Central memory CD8-positive, alpha-beta T cell (primary cell): ENCODE measurements at places on chromosomes 4 and X.

DNA sequence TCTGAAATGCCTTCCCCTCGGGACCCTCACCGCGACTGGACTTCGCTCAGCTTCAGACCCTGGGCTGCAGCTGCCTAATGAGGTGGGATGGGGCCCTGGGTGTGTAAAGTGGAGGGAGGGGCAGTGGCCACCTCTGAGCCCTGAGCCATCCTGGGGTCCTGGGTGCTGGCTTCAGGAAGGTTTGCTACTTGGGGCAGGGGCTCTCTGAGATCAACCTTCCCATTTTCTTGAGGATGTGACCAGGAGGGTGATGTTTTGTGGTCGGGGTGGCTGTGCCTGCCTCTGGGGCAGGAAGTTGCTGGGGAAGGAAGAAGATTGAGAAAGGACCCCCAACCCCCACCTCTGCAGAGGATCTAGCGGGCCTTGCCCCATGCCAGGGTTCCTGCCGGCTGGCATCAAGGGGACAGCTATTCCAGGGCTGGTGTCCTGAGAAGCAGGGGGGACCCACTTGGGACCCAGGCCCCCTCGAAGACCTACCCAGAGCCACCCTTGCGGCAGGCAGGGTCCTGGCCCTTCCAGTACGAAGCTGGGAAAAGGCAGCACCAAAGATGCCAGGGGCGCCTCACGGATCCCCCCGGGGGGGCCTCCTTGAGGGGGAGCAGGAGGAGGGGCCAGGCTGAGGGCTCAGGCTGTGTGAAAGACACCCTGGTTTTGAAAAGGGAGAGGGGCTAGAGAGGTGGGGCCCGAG is 6.5 kb downstream of the SH3BP2 start:
- no peak for DNase-seq

DNA sequence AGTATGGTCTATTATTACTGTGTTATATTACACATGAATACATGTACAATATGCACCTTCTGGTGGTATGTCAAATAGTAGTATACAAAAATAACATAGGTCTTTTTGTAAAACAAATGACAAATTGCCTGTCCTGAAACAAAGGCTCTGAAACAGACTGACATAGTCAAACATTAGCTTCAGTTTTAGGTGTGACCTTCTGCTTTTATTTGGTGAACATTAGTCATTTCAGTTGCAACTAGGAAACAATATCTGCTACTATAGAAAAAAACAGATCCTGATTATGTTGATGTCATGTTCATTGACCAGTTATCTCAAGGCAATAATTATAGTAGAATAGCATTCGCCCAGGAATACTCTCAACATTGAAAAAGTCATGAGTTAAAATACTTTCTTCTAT is 123.0 kb downstream of the CHRNA9 start:
- no peak for DNase-seq

GRCh38 chr4:54400802-54401201 is 171.7 kb downstream of the PDGFRA start:
- no peak for DNase-seq

GRCh38 chr4:601612-602558 is 23.5 kb upstream of the PDE6B start:
- DNase-seq: no peak

DNA sequence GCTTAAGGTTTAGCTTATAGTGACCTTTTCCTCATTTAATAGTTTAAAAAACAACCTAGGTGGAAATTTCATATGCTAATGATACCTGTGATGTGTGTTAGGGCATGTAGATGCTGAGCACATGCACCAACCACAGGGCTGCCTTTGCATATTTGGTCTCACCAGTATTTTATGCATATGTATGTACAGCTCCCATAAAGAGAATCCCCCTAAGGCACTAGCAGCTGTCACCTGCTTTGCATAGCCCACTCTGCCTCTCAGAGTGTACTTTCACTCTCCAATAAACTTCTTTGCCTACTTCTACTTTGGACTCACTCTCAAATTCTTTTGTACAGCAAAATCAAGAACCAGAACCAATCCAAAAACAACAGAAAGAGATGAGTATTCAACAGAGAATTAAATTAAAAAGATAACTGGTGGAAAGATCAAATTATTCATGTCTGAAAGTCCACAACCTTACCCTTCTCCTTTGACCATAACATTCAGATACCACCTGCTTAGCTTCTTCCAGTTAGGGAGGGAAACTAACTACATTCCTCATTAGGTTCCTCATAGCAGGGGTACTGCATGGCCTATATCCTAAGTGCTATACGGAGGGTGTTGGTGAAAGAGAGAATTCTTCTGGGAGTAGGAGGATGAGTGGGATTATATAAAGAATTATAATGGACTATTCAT is 250.5 kb downstream of the STPG2 start:
- DNase-seq: no peak

- DNase-seq: no peak
These were observed 499 bp upstream of the NFXL1 start for GRCh38 chr4:47914926-47915237.

- no peak for DNase-seq
These were observed 426 bp upstream of the XIAP start for GRCh38 chrX:123859409-123859845.

- peak; percentile 43 for DNase-seq
These were observed 82.2 kb downstream of the MAML3 start for GRCh38 chr4:140071806-140072205.

- DNase-seq: no peak
These were observed 108.3 kb downstream of the QRFPR start for GRCh38 chr4:121272526-121272925.
